ENCODE measurements at places on chromosomes 5 and 9. TPM values are rescaled to one million over a fixed set of nuclear protein-coding genes. Genes with fewer than 3 reads are reported as not detected.

The TMEM174 gene
- not detected for total RNA-seq

The CDHR2 gene
- under 0.01 TPM for total RNA-seq

The IL3 gene
- total RNA-seq: not detected

The TAF1L gene
- under 0.01 TPM for total RNA-seq

The GNA14 gene
- total RNA-seq: 34.9 TPM

The GABRG2 gene
- total RNA-seq: not detected

The GRXCR2 gene
- not detected for total RNA-seq

The TMEM215 gene
- total RNA-seq: not detected

GRCh38 chr5:156221816-156222215 is 105.1 kb upstream of the SGCD start:
- no peak for DNase-seq

- no peak for DNase-seq
These were observed 30.1 kb downstream of the FXN start for GRCh38 chr9:69065660-69066059.

DNA sequence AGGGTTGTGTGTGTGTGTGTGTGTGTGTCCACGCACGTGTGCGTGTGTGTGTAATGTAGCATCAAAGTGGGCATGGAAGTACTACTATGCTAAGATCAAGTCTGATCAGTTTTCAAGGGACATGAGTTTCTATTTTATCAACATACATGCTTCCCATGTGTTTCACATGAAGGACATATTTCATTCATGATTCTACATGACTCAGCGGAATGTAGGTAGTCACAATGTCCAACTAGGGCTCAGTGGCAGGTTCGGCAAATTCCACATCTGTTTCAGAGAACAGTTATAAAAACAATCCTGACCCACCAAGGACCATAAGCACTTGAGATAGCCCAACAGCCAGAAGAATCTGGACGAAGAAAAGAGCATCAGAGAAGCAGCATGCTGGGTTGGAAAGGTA is 148.3 kb downstream of the SPOCK1 start:
- DNase-seq: no peak

DNA sequence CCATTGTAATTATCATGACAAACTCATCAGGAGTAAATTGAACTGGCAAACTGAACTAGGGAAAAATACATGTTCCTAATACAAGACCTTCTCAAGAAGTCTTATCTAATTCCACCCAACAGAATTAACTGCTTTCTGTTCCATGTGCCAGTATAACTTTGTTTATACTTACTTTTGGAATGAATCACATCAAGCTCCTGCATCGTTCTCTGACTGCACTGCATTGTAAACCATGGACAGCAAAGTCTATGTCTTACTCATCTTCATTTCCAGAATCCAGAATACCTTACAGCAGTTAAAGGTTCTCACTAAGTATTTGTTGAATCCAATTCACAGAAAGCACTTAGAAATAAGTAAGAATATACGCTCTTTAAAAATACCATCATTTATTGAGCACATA is 102.8 kb downstream of the PLK2 start:
- no peak for DNase-seq

- DNase-seq: no peak
These were observed 240.2 kb downstream of the RFK start for GRCh38 chr9:76153902-76154629.

DNA sequence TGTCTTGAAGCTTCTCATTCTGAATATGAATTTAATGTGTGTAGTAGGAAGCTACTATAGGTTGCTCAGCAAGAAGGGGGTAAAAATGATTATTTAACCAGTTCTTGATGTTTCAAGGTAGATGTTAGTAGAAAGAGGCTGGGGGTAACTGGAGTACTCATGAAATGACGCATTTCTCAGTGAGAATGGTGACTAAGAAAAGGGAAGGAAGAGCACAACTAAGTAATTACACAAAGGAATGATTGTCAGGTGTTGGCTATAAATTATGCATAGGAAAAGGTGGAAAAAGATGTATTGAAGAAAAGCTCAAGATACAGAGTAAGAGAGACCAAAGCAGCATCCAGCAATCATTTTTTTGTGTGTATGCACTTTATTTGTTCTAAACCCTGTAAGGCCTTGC is 1.4 kb upstream of the PSIP1 start:
- peak; percentile 21 for DNase-seq

GRCh38 chr9:81825846-81826516 is 102.2 kb upstream of the SPATA31D4 start:
- DNase-seq: no peak

GRCh38 chr5:138963763-138964371 is 88.7 kb upstream of the LRRTM2 start:
- DNase-seq: no peak

GRCh38 chr5:4995014-4995413 is 145.1 kb upstream of the ADAMTS16 start:
- no peak for DNase-seq

DNA sequence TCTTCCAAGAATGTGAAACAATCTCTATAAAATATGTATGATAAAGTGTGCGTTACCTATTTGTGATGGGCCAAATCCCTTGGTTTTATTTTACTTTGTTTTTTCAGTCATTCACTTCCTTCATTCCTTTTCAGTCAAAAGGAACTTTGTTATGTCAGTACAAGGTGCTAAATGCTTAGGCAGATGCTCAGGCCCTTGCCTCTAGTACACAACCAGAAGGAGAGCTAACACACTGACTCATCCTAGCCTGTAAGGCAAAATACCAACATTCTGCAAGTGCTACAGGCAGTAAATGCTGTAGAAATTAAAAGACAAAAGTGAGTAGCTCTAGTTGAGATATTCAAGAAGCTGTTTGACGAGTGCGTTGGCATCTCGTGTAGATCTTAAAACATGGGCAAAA is 49.4 kb downstream of the TRPM6 start:
- no peak for DNase-seq

GRCh38 chr9:116952436-116952810 is 265.3 kb downstream of the TRIM32 start:
- DNase-seq: no peak

DNA sequence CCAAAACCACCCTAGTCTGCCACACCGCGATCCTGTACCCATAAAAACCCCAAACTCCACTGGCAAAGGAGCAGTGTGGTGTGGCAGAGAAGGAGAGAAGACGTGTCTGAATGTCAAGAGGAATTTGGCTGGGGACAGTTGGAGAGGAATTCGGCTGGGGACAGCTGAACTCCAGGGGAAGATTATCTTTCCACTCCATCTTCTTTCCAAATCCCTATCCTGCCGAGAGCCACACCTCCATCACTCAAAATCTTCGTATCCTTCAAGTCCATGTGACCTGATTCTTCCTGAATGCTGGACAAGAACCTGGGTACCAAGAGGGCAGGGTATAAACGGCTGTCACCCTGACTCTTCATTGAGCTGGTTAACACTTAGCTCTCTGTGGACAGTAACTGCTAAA is 448.1 kb downstream of the ARHGEF28 start:
- DNase-seq: no peak

DNA sequence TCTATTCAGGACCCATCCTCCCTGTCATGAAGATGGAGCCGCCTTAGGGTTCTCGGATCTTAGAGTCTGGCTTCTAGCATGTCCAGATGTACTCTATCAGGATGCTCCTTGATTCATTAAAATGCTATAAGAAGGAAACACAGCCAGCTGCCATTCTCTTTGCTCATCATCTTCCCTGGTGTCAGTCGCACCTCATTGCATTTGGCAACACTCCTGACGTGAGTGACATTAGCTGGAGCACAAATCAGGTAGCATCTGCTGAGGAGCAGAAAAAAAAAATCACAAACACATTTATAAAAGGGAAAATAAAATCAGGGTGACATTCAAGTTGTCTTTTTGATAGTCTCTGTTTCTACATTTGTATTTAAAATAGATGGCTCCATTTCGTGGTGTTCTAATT is 226.1 kb upstream of the NMUR2 start:
- DNase-seq: no peak

GRCh38 chr9:120284821-120285220 is 295.1 kb downstream of the CDK5RAP2 start:
- no peak for DNase-seq

GRCh38 chr5:143841446-143841845 is 29.5 kb downstream of the HMHB1 start:
- no peak for DNase-seq

GRCh38 chr5:131104169-131104808 is 60.8 kb downstream of the HINT1 start:
- no peak for DNase-seq

DNA sequence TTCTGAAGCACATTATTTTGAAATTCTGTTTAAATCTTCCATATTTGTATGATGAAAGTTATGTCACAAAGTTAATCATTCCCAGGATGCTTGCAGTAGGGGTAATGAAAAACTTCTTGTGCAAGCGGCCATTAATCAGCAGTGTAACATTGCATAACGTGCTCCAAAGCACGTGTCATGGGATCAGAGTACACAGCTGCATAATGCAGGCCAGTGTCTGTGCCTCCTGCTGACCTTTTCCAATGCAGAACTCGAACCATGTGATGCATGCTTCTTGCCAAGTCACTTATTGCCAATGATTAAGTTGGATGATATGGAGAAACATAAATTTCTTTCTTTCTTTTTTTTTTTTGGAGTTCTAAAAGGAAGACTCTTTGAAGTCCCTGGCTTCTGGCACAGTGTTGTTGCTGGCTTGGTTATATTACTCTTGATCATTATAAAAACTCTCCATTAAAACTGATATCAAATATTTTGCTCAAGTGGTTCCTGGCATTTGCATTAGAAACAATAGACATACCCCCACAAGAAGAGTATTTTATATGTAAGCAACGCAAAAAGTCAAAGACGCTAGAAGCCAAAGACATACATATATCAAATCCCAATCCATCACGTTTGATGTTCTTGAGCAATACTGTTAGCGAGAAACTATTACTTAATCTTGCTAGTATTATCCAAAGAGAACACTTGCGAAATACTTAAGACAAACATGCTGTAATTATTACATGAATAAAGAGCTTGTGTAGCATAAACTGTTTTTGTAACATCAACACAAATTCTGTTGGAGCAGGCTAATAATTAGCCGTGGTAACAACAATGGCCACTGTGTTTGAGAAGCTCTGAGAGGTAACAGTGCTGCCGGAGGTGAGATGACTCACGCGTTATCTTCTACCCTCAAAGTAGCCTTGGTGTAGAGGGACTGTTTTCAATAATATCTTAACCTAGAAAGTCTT is 164.2 kb downstream of the AUH start:
- no peak for DNase-seq

GRCh38 chr9:134321531-134321930 is 4.7 kb upstream of the RXRA start:
- no peak for DNase-seq

- no peak for DNase-seq
These were observed 197.0 kb downstream of the DRD1 start for GRCh38 chr5:175246889-175247520.

GRCh38 chr5:61617039-61617438 is 285.0 kb downstream of the ZSWIM6 start:
- DNase-seq: no peak

GRCh38 chr9:71937070-71937625 is 25.7 kb downstream of the C9orf85 start:
- no peak for DNase-seq

DNA sequence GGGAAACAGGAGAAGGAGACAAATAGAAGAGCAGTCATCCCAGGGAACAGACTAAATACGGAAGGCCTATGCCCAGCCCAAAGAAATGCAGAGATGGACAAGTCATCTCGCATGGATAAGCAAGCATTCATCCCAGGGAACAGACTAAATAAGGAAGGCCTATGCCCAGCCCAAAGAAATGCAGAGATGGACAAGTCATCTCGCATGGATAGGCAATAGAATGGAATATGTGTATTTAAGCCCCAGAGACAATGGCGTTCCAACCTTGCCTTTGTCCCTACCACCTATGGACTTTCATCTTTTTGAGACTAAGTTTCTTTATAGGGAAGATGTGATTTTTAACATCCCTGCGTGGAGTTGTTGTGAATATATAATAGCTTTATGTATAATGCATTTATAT is 242.2 kb upstream of the TNC start:
- no peak for DNase-seq

GRCh38 chr5:141598391-141599345 is 20.1 kb downstream of the DIAPH1 start:
- peak; percentile 9 for DNase-seq

GRCh38 chr9:14565352-14566016 is 127.7 kb downstream of the ZDHHC21 start:
- no peak for DNase-seq

All from dermis blood vessel endothelial cell (primary cell).